ENCODE measurements at places on chromosomes 7 and 10.

- no peak for DNase-seq
These were observed 271.7 kb upstream of the MKLN1 start for GRCh38 chr7:131056007-131056406.

- DNase-seq = no peak
These were observed at the start of gene GFRA1 for GRCh38 chr10:116272440-116273283. GFRA1 (minus strand) TSS chr10:116273206; CDS start chr10:116272029, 1,177 bp downstream.

DNA sequence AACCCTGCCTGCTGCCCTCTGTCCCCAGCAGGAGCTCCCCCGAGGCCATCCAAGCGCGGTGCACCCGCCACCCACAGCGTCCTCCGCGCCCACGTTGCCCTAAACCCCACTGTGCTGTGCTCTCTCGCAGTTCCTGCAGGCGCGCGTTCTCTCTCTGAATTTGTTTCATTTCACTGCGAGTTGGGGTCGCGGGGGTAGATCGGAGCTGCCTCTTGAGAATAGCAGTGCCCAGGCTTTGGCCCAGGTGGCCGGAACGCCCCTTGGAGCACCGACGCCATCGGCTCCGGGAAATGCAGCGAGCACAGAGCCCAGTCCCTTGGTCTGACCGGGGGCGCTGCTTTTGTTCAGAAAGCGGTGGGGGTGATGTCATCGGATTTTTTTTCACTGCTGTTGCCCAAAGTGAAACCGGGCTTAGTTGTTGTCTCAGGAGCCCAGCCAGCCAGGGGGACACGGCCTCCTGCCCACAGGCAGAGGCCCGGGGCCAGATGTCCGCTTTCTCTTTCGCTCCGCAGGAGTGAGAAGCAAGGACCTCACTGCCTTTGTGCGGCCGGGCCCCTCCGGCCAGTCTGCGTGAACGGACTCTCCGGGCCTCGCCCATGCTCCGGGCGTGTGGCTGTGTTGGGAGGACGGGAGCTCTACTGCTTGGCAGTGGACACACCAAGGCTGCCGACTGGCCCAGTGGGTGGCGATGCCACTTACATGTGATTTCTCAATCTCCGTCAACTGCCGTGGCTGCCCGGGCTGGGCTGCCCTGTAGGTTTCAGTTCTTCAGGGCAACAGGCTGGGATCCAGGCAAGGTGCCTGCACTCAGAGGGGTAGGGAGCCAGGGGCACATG lies 43.1 kb downstream of the FOXK1 start:
- no peak for DNase-seq

- DNase-seq = no peak
These were observed 34.9 kb upstream of the ETV1 start for GRCh38 chr7:14024406-14024805.

- no peak for DNase-seq
These were observed 273.4 kb downstream of the PRPF18 start for GRCh38 chr10:13859979-13860654.

DNA sequence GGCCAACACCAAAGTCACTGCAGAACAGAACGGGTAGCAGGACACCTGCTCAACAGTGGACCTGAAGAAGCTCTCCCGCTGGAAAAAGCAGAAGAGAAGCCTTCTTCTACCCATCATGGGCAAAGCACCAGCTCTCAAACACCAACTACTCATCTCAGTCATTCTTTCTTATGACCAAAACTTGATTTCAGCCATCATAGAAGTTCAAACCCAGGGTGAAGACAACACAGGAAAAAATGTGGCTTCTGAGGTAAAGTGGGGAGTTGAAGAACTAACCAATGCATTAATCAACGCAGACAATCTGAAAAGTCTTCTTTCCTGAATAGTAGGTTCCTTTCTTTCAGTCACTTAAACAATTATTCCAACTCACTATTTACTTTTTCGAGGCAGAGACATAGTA lies 83.3 kb downstream of the ELMO1 start:
- no peak for DNase-seq

GRCh38 chr10:28737096-28737495 lies 59.8 kb downstream of the BAMBI start:
- no peak for DNase-seq

GRCh38 chr7:115099906-115100305 lies 178.0 kb downstream of the MDFIC start:
- DNase-seq = no peak

GRCh38 chr10:48632166-48632565 lies 27.3 kb upstream of the ARHGAP22 start:
- no peak for DNase-seq

All from NCI-H526 treated with DMSO at 0.1 percent for 48 hours (cell line).